ENCODE measurements at places on chromosomes 5 and 9. TPM values are rescaled to one million over a fixed set of nuclear protein-coding genes. Genes with fewer than 3 reads are reported as not detected.
A peak's percentile ranks its signal among the peaks of the same experiment; 100 is the strongest.

- no peak for DNase-seq
- H3K36me3 ChIP-seq = no peaks in the 10 kb centered on the region
- H3K4me3 ChIP-seq = no peak overlapping the region
- no peaks in the 10 kb centered on the region for H3K27me3 ChIP-seq
- no peaks in the 10 kb centered on the region for H3K4me1 ChIP-seq
- H3K27ac ChIP-seq = no peak overlapping the region
Measured at GRCh38 chr5:7367780-7368179, 28.2 kb upstream of the ADCY2 start.

- no peaks in the 10 kb centered on the region for H3K36me3 ChIP-seq
- no peak overlapping the region for H3K27ac ChIP-seq
- H3K4me3 ChIP-seq = no peak overlapping the region
- H3K27me3 ChIP-seq = no peaks in the 10 kb centered on the region
Measured at GRCh38 chr5:116378007-116378776, 196.4 kb downstream of the SEMA6A start.

GRCh38 chr9:34962546-34962945 lies 4.5 kb downstream of the PHF24 start:
- DNase-seq = no peak
- no peak overlapping the region for H3K4me3 ChIP-seq
- no peak overlapping the region for H3K27ac ChIP-seq
- H3K36me3 ChIP-seq = no peaks in the 10 kb centered on the region
- H3K27me3 ChIP-seq = peaks cover 28% of the 10 kb centered on the region

GRCh38 chr9:11893331-11893730 lies 799.9 kb upstream of the TYRP1 start:
- no peak overlapping the region for H3K4me3 ChIP-seq
- no peaks in the 10 kb centered on the region for H3K36me3 ChIP-seq
- H3K27ac ChIP-seq = no peak overlapping the region
- H3K4me1 ChIP-seq = no peaks in the 10 kb centered on the region

- DNase-seq = no peak
- H3K4me3 ChIP-seq = no peak overlapping the region
- H3K27ac ChIP-seq = no peak overlapping the region
- no peaks in the 10 kb centered on the region for H3K36me3 ChIP-seq
- H3K4me1 ChIP-seq = no peaks in the 10 kb centered on the region
Measured at GRCh38 chr5:94031631-94032030, 290.2 kb upstream of the POU5F2 start.

DNA sequence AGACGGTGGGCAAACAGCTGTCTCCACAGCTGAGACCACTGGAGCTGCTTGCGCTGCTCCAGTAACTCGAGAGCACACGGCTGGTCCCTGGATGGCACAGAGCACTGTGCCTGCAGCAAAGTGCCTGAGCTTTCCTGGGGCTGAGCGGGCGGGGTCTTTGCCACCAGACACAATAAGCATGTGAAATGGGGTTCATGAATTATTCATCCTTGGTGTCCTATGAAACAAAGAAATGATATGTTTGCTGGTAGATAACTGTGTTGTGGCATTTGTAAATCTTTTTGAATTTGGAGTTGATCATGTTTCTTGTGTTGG lies 151.7 kb upstream of the MPDZ start:
- H3K27me3 ChIP-seq = no peaks in the 10 kb centered on the region
- no peak for DNase-seq
- H3K27ac ChIP-seq = no peak overlapping the region
- H3K36me3 ChIP-seq = no peaks in the 10 kb centered on the region
- H3K4me3 ChIP-seq = no peak overlapping the region

DNA sequence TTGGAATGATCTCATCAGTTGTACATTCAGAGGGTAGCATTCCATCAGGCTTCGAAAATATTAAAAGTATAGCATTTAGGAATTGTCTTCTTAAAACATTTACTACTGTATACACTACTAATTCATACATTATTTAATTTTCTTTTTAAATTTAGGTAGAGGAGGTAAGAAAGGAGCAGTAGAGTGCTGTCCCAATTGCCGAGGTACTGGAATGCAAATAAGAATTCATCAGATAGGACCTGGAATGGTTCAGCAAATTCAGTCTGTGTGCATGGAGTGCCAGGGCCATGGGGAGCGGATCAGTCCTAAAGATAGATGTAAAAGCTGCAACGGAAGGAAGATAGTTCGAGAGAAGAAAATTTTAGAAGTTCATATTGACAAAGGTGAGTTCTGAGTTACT lies 5.2 kb downstream of the DNAJA1 start:
- no peaks in the 10 kb centered on the region for H3K27me3 ChIP-seq
- no peak overlapping the region for H3K27ac ChIP-seq
- H3K4me3 ChIP-seq = no peak overlapping the region
- no peak for DNase-seq
- peaks cover 13% of the 10 kb centered on the region for H3K4me1 ChIP-seq

DNA sequence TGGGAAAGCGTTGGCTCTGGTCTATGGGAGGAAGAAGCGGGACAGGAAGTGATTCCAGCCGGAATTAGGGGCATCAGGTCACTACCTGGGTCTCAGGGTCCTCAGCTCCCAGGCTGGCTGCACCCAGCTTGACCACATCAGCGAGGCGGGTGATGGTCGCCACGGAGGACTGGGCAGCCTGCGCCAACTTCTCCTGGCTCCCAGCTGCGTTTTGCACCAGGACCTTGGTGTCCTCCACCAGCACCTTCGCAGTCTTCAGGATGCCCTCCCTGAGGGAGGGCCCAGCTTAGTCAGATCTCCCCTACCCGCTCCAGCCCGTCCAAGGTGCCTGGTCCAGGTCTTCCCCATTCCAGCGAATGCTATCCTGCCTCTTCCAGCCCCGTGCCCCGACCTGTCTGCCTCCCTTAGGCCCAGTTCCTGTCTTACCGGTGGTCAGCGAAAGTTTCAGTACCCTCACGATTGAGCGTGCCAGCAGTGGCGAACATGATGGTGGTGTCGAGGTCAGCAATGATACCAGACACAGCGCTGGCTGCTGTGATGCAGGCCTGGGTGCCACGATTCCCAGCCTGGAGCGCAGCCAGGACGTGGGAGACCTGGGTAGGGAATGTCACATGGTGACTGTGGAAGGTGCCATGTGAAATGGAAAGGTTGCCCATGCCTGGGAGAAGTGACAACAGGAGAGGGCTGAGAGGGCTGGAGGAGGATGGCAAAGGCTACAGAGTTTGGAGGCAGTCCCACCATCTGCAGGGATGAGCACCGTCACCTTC lies 14.4 kb upstream of the TPM2 start:
- H3K4me1 ChIP-seq = no peaks in the 10 kb centered on the region
- no peaks in the 10 kb centered on the region for H3K27me3 ChIP-seq
- no peak overlapping the region for H3K4me3 ChIP-seq

GRCh38 chr9:125795970-125796596 lies 48.9 kb downstream of the PBX3 start:
- H3K4me3 ChIP-seq = no peak overlapping the region
- H3K4me1 ChIP-seq = no peaks in the 10 kb centered on the region
- H3K27me3 ChIP-seq = no peaks in the 10 kb centered on the region
- no peaks in the 10 kb centered on the region for H3K36me3 ChIP-seq
- H3K27ac ChIP-seq = no peak overlapping the region

- H3K27me3 ChIP-seq = no peaks in the 10 kb centered on the region
- H3K27ac ChIP-seq = no peak overlapping the region
- no peaks in the 10 kb centered on the region for H3K36me3 ChIP-seq
- H3K4me3 ChIP-seq = no peak overlapping the region
- DNase-seq = no peak
Measured at GRCh38 chr9:1216532-1216931, 166.4 kb downstream of the DMRT2 start.

DNA sequence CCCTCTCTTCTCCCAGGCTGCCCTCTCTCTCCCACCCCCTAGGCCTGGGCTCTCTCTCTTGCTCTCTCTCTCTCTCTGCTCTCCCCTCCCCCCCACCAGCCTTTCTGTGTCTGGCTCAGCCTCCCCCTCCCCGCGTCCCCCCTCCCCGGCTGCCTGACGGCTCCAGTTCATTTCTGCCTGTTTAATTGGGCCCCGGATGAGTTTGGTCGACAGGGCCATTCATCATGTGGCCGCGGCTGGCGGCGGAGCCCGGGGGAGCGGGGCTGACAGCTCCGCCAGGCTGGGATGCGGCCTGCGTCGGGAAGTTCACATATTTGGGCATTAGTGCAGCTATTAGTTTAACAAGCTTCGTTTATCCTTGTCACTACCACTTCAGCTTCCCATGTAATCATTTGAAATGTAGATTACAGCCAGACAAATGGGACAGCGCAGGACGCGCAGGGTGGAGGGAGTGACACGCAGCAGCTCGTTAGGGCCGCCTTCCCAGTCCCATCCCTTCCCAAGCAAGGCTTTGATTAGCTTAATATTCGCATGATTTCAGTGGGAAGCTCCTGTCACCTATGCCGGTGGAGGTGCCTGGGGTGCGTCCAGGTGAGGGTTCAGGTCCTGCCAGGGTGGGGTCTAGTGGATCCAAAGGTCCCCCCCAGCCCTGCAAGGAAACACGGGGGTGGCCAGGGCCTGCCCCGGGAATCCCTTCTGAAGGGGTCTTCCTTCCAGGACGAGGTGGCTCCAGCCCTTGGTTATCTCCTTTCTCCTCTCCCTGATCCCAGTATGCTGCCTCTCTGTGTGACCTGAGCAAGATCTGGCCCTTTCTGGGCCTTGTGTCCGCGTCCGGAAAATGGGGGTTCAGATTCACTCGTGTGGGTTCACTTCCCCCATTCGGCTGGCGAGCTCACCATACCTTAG lies 214.8 kb downstream of the PAX5 start:
- H3K4me3 ChIP-seq = no peak overlapping the region
- peak; percentile 18 for DNase-seq

- peak; percentile 90 for DNase-seq
- peak overlapping the region; percentile 83 for H3K27ac ChIP-seq
- peaks cover 46% of the 10 kb centered on the region for H3K4me1 ChIP-seq
- no peak overlapping the region for H3K4me3 ChIP-seq
Measured at GRCh38 chr5:138974227-138975063, 99.3 kb upstream of the LRRTM2 start.

GRCh38 chr5:95718203-95718602 lies 12.9 kb upstream of the RHOBTB3 start:
- DNase-seq = no peak
- H3K36me3 ChIP-seq = no peaks in the 10 kb centered on the region
- peaks cover 51% of the 10 kb centered on the region for H3K4me1 ChIP-seq
- no peak overlapping the region for H3K4me3 ChIP-seq

GRCh38 chr5:27708534-27708933 lies 670.1 kb upstream of the CDH9 start:
- H3K4me3 ChIP-seq = no peak overlapping the region
- H3K36me3 ChIP-seq = no peaks in the 10 kb centered on the region
- H3K4me1 ChIP-seq = no peaks in the 10 kb centered on the region
- no peak overlapping the region for H3K27ac ChIP-seq
- H3K27me3 ChIP-seq = no peaks in the 10 kb centered on the region

DNA sequence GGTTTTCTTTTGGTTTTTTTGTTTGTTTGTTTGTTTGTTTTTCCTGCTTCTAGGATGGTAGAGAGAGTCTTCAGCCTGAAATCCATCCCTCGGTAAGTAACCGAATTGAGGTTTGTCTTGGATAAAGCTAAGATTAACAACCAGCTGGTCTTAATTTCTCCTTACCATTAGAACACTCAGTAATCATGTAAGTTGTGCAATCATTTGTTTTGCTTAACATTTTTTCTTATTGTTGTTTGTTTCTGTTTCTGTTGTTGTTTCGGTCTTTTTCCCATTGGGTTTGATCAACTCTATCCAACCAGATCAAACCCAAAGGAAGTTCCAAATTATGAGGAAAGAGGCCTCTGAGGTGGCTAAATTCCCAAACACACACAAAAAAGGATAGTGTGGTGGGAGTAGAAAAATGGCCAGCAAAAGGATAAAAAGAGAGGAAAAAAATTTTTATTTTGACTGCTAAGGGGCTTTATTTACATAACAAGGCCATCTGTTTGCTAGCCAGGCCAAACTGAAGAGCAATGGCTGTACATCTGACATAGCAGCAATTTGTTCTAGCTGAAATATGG lies 49.6 kb upstream of the ANKRD31 start:
- H3K4me1 ChIP-seq = no peaks in the 10 kb centered on the region
- no peak overlapping the region for H3K4me3 ChIP-seq
- no peak for DNase-seq
- no peak overlapping the region for H3K27ac ChIP-seq

- peaks cover 25% of the 10 kb centered on the region for H3K4me1 ChIP-seq
- no peak overlapping the region for H3K4me3 ChIP-seq
- H3K27me3 ChIP-seq = no peaks in the 10 kb centered on the region
Measured at GRCh38 chr9:105928416-105928815, 234.1 kb downstream of the TMEM38B start.

DNA sequence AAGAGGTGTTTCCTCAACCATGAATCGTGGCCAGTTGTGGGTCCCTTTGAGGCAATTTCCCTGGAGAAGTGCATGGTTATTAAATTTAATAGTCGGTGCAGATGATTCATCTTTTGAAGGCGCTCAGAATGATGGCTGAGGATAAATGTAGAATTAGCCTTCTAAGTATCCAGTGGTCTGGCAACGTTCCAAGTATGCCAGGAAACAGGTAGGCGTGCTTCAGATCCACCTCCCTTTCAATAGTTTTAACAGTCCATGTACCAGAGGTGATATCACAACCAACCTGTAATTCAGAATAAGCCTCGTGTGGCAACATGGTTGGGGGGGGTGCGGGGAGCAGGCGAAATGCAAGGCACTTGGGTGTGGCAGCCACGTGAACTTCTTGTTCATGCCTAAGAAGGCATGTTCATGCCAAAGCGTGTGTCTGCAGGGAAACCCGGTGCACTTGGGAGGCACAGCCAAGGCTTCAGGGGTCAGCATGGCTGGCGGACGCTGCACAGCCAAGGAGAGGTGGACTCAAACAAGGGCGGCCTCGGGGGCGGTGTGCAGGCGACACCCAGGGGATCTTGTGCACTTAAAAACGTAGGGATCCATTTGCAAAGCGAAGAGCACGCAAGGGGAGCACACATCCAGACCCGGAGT lies 5.2 kb upstream of the NKD2 start:
- no peaks in the 10 kb centered on the region for H3K4me1 ChIP-seq
- no peaks in the 10 kb centered on the region for H3K36me3 ChIP-seq
- H3K27ac ChIP-seq = no peak overlapping the region
- DNase-seq = peak; percentile 46

GRCh38 chr9:38047301-38048251 lies 21.5 kb downstream of the SHB start:
- DNase-seq = peak; percentile 88
- H3K27ac ChIP-seq = peak overlapping the region; percentile 86
- no peaks in the 10 kb centered on the region for H3K27me3 ChIP-seq
- no peaks in the 10 kb centered on the region for H3K36me3 ChIP-seq
- H3K4me3 ChIP-seq = no peak overlapping the region
- H3K4me1 ChIP-seq = peaks cover 34% of the 10 kb centered on the region

NCS1 gene
- 55.7 TPM for total RNA-seq

INSL6 gene
- total RNA-seq = not detected

CHSY3 gene
- 6.7 TPM for total RNA-seq

FAM221B gene
- total RNA-seq = not detected

CDKN2A gene
- total RNA-seq = 0.25 TPM

PAPPA gene
- total RNA-seq = 0.80 TPM

FAM153A gene
- 3.7 TPM for total RNA-seq

TMEM215 gene
- total RNA-seq = not detected

CNTFR gene
- 29.8 TPM for total RNA-seq

HSPB3 gene
- total RNA-seq = 79.4 TPM

F2RL2 gene
- 0.98 TPM for total RNA-seq

Measured in cardiac muscle cell (in vitro differentiated cells and primary cell).